Stimulated activated CD4-positive, alpha-beta T cell treated with anti-CD3 and anti-CD28 coated beads, Interleukin-2, amount 100 ng/mL, for 48 hours (primary cell): ENCODE measurements at places on chromosomes 16 and 17.

- DNase-seq = no peak
Observed at GRCh38 chr16:54526916-54527315, 240.3 kb upstream of the IRX3 start.

DNA sequence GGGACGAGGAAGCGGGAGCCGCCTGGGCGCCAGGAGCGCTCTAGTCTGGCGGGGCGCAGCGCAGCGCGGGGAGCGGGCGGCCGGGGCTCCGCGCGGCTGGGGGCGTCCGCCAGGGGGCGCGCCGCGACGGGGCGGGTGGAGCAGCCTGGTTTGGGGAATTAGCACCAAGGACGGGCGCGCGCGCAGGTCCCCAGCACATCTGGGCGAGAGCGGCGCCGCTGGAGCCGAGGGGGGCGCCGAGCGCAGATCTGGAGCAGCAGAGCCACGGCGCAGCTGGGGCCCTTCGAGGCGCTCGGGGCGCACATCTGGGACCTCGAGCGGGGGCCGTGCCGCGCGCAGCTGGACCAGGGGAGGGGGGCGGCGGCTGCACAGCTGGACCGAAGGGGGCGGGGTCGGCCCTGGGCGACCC lies at the start of gene NXPH3:
NXPH3 (plus strand) TSS at position 193 of the 409 bp plus-strand sequence. CDS start 349 bp downstream, outside the sequence.
- peak; percentile 67 for DNase-seq

- DNase-seq = no peak
Observed at GRCh38 chr17:74241431-74241830, 28.1 kb downstream of the TTYH2 start.

- DNase-seq = peak; percentile 32
Observed at GRCh38 chr17:49031965-49032928, 35.1 kb downstream of the IGF2BP1 start.

- DNase-seq = no peak
Observed at GRCh38 chr16:56143666-56144065, 47.6 kb upstream of the GNAO1 start.

DNA sequence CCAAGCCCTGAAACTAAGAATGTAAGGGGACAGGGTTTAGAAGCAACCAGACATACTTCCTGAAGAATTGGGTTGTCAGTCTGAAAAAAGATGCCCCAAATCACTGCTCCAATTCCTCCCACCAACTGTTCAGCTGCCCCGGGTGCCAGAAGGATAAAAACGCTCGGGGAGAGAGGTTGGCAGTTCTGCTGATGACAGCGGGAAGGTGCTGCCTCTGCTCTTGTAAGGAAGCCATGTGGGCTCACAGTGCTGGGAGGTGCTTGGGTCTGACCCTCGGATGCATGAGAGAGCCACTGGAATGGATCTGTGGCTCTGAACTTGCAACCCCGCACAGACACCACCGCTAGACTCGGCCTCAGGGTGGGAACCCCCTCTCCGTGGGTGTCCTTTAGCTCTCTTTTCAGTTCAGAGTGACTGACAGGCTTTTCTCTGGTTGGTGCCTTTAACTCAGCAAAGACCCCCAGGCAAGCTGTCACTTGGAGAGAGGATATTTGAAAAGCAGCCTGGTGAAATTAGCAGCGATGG lies 364.8 kb upstream of the RBFOX1 start:
- no peak for DNase-seq

DNA sequence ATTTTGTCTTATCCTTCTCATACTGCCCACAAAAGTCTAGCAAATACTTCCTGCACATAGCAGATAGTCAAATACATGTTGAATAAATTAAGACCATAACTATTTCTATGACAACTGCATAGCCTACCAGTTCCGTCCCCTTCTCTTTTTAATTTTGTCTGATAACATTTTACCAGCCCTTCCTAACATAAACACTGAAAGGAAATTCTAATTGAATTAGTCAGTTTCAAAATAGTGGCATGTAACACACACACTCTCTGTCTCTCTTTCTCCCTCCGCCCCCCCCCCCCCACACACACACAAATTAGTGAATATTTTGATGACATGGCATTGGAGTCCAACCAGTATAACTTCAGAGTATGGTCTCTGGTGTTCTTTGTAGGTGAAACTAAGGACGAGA lies 41.8 kb downstream of the TNRC6C start:
- no peak for DNase-seq

- DNase-seq = no peak
Observed at GRCh38 chr16:81014672-81015071, 7.7 kb downstream of the CENPN start.

DNA sequence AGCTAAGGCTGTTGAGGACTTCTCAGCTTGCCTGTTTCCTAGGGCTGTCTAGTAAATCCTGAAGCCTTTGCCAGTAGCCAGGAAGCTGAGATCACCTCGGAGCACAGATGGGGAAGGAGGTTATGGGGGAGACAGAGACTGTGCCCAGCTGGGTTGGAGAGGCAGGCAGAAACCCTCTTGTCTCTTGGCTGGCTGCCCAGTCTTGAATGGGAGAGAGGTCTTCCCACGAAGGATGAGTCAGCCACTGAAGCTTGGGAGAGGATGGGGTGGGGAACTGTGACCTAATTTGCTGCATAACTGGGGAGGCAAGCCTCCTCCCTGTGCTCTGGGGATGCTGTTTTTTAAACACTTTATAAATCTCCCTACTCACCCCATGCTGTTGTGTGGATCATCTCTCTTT lies 69.8 kb downstream of the SHISA9 start:
- DNase-seq = no peak

DNA sequence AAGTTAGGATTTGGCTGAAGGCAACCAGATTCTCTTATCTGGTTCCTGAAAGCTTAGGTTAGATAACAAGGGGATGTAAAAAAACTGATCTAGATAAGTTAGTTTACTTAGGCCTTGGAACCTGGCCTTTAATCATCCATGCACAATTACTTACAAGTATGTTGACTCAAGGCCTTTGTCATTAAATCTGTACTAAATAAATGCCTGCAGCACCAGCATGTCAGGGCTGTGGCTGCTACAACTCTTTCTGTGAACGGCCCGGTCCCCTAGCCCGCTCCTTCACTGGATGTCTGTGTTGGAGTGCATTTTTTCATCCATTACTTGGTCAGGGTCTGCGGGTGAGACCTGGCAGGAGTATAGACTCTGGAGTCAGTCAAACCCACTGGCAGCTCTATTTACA lies 48.4 kb upstream of the ALDH3A1 start:
- no peak for DNase-seq

GRCh38 chr16:48381201-48381600 lies 4.0 kb downstream of the SIAH1 start:
- no peak for DNase-seq

- no peak for DNase-seq
Observed at GRCh38 chr17:79242873-79243602, 168.4 kb downstream of the ENGASE start.

GRCh38 chr16:22250522-22250921 lies 44.4 kb downstream of the EEF2K start:
- no peak for DNase-seq

DNA sequence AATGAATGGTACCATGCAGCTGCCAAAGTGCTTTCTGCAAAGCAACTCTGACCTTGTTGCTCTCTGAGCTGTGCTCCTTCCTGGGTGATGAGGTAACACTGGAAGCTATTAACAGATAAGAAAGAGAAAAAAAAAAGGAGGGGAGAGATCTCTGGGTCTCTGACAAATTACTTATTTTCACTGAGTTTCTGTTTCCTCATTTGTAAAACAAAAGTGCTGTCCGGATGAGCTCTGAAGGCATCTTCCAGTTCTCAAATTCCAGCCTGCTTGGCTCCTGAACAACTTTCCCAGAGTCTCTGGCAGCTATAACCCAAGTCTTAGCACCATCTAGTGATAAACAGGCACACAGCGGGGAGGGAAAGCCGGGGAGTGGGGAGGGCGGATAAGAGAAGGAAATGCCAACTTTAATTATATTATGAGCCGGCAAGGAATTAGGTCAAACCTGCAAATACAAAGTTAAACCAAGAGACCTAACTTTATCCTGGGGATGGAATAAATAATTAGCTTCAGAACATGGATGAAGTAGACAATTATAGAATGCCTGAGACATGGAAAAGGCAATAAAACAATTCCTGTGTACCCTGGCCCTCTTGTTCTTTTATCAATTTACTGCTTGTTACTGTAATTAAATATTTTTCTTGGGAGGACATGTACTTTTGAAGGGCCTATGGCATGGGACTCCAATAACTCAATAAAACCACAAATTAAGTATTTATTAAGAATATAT lies 61.3 kb upstream of the KIFC3 start:
- DNase-seq = no peak

GRCh38 chr17:65552214-65552613 lies 9.2 kb downstream of the AXIN2 start:
- DNase-seq = no peak

DNA sequence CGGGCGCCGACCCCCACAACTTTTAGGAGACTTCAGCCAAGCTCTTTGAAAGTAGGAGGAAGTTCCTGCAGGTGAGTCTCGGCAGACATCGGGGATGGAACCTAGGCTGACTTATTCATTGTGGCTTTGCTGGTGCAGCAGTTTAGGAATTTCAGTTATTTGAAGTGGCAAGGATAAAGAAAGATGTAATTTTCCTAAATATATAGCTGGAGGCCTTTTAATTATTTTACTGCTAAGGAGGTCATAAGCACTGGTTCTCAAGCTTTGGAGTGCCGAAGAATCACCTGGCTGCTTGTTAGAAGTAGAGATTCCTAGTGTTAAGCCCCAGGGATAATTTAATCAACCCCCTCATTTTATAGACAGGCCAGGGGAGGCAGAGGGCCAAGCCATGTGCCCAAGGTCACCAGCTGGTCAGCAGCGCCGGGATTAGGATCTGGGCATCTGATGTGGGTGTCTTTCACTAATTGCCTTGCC lies 28.9 kb upstream of the BCAR1 start:
- no peak for DNase-seq

DNA sequence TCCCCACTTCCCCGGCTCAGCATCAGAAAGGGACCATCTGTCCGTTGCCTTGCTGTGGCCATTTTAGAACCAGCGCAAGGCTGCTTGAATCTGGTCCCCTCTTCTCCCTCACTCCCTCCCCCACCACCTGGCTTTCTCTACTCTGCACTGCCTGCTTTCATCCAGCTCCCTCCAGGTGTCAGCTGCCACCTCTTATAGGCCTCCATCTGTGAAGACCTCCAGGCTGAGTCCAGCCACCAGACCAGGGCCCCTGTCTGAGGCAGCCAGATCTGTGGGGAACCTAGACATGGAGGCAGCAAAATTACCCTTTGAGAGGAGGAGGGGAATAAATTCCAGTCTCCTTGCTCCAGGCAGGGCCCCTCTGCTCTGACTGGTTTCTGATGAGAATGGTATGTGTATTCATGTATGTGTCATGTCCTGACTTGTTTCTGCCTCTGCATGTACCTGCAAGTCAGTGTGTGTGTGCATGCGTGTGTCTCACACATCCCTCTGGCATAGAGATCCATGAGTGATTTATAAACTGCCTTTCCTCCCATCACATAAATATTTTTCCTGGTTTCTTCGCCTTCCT lies 21.1 kb downstream of the MINK1 start:
- no peak for DNase-seq

DNA sequence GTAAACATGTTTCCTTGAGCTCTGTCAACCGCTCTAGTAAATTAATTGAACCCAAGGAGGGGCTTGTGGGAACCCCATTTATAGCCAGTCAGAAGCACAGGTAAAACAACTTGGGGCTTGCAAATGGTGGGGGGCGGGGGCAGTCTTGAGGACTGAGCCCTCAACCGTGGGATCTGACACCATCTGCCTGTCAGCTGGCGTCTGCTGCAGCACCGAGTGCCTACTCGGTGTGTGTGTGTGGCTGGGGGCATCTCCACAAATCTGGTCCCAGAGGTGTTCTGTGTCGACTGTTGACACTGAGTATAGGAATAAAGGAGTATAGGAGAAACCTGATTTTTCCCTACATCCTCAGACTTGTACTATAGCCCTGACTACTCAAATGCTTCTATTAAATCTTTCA lies 20.6 kb downstream of the CREBBP start:
- no peak for DNase-seq

GRCh38 chr16:88454523-88454947 lies 1.5 kb downstream of the ZFPM1 start:
- peak; percentile 41 for DNase-seq

- DNase-seq = no peak
Observed at GRCh38 chr17:65022751-65023700, 33.5 kb downstream of the GNA13 start.

DNA sequence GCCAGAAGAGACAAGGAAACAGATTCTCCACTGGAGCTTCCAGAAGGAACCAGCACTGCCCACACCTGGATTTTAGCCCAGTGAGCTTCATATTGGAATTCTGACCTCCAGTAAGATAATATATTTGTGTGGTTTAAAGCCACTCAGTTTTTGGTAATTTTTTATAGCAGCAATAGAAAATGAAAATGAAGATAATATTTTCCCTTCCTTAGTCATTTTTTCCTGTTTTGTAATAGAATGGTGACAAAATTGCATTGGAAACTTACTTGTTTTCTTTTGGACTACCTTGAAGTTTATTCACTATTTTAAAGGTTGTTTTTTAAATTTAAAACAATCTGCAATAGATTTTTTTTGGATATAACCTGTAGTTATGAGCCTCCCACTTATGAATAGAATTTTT lies 29.8 kb upstream of the IRF8 start:
- no peak for DNase-seq

GRCh38 chr16:56362706-56363105 lies 62.6 kb downstream of the AMFR start:
- DNase-seq = no peak

DNA sequence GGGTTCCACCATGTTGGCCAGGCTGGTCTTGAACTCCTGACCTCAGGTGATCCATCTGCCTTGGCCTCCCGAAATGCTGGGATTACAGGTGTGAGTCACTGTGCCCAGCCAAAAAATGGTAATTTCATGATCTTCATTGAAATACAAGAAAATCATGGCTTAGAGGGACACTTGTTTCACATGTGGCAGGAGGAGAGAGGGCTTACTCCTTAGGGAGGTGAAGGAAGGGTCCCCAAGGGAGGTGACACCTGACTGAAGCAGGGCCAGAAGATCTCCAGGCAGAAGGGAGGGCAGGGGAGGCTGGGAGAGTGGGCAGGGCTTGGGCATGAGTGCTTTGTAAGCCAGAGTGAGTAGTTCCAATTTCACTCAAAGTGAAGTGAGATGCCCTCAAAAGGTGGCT lies 20.0 kb upstream of the ITGAX start:
- DNase-seq = no peak
